ENCODE measurements at places on chromosomes 3 and 15.
A peak's percentile ranks its signal among the peaks of the same experiment; 100 is the strongest.

DNA sequence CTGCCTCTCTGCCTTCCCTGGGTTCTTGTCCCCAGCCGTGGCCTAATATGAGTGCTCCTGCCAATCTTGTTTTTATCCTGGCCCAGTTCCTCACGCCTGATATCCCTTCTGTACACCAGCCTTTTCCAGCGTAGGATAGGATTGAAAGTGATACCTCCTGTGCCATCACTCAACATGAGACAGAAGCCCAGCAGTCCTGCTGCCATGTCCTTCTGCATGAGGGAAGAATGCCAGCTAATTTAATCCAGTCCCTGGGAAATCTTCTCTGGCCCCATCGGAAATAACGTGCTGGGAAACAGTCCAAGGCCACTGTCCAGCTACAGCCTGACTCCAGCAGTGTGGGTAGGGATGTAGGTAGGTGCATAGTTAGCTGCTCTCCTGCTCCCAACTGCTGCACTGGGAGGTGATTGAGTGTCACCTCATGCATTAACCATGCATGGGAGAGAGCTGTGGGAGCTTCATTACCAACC is 92.0 kb upstream of the TPM1 start:
- no peak for DNase-seq

GRCh38 chr3:4514916-4515315 is 21.8 kb downstream of the ITPR1 start:
- DNase-seq: no peak

DNA sequence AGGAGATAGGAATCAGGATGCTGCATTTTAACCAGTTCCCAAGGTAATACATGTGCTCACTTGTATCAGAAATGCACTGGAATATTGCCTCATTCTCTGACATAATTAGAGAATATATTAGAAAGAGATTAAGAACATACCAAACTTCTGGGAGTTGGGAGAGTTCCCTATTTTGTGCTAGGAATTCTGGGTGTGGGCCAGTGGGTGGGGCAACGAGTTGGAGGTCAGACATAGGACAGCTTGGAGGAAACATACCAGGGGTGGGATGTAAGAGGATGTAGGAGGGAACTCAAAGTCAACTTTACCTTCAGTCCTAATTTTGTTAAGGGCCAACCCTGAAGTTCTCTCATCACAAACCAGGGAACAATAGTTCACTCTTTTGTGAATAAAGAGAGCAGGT is 83.6 kb downstream of the SLC7A14 start:
- DNase-seq: peak; percentile 60

DNA sequence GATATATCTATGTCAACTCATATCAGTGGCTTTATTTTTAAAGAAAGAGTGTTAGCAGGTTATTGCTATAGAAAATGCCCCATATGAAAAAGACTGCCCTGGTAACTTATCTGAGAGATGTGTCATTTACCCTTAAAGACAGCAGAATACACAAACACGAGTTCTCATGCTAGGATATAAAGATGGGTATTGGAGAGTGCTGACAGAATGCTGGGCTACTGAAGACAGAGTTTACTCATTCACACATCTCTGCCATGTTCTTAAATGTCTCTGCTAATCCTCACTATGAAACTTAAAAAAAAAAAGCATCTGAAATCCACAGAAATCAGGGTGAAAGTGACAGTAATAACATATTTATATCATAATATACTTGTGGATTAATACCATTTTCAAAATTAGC is 126.7 kb downstream of the FOXP1 start:
- DNase-seq: no peak

- DNase-seq: no peak
These were observed 65.1 kb downstream of the B3GNT5 start for GRCh38 chr3:183317886-183318865.

DNA sequence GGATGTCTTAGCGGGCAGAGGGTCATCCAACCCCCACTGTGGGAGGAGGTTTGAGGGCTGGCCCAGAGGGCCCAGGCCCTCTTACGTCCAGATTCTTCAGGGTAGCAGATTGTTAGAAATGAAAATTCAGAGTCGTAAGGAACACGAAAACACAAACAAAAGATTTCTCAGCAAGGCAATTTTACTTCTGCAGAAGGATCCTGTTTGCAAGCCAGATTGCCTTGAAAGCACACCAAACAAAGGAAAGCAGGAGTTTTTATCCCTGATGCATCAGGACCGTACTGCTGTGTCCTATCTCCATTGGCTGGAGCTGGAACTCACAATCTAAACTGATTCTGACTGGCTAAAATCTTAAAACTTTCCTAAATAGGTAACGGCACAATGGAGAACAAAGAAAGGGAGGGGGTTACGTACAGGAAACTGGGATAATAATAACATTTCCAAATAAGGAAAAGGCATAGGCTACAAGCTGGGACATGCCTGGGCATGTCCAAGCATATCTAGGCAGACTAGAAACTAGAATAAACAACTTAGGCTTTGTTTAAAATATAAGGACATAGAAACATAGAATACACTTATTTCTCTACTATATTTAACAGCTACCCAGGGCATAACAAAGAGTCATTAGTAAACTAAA is 97.3 kb upstream of the C2CD4B start:
- no peak for DNase-seq

GRCh38 chr3:98906230-98906629 is 4.7 kb upstream of the DCBLD2 start:
- peak; percentile 86 for DNase-seq

DNA sequence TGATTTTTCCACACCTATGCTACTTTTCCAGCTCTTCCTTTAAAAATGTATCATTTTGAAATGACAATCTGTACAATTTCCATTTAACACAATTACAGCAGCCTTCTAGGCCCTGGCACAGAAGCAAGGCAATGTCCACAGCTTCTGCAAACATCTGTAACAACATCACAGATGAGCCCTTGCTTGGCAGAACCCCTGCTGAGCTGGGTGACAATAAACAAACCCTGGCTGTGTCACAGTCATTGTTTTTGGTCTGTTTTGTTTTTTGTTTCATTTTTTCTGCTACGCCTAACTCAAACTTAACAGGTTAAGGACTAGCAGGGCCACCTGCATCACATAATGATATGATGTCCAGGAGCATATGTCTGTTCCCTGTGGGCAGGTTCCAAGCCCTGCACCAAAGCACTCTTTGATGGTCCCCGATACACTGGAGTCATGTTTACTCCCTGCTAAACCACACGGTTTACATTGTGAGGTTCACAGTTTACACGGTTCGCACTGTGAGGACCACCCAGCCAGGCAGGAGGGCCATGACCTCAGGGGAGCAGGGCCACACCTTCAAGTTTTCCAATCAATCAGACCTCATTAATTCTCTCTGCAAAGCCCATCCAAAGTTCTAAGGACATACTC is 186.8 kb upstream of the CHRNA7 start:
- no peak for DNase-seq

All from NCI-H226 (cell line).